ENCODE measurements at places on chromosomes 1 and 21.

DNA sequence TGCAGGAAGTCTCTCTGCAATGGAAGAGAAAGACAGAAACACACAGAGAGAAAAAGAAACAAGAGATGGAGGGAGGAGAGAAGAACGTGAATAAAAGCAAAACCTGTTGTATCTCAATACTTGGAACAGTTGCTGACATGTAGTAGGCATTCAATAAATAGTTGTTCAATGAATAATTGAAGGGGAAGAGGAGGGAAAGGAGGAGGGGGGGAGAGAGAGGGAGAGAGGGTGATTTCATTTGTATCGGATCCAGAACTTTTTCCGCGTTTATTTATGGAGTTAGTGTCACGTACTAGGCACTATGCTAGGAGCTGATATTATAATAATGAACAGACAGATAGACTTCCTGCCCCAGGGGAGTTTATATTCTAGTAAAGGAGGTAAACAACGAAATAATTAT is 144.1 kb downstream of the OMA1 start:
- no peak for DNase-seq

- no peak for DNase-seq
Observed at GRCh38 chr1:41486371-41487125, 2.1 kb upstream of the EDN2 start.

DNA sequence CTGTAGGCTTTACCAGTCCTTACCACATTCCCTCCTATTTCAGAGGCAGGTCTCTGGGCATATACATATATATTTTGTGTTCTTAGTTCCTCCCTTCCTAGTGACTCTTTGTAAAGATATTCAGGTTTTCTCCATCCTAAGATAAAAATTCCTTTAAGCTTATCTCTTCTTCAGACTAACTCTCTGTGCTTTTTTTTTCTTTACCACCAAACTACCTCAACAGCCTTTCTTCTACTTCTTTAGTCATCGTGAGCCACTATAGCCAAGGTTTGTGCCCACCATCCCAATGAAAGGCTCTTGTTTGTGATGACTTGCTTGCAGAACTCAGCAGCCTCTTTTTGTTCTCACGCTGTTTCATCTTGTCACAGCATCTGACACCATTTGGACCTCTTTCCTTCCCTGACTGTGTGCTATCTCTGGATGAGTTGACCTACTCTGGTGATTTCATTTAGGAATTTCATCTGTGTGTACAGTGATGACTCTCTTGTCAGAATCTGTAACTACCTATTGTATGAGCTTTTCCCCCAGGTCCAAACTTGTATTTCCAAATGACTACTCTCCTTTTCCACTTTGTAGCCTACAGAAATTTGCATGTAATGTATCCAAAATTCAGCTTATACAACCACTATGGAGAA is 59.0 kb upstream of the MACF1 start:
- DNase-seq, result no peak

DNA sequence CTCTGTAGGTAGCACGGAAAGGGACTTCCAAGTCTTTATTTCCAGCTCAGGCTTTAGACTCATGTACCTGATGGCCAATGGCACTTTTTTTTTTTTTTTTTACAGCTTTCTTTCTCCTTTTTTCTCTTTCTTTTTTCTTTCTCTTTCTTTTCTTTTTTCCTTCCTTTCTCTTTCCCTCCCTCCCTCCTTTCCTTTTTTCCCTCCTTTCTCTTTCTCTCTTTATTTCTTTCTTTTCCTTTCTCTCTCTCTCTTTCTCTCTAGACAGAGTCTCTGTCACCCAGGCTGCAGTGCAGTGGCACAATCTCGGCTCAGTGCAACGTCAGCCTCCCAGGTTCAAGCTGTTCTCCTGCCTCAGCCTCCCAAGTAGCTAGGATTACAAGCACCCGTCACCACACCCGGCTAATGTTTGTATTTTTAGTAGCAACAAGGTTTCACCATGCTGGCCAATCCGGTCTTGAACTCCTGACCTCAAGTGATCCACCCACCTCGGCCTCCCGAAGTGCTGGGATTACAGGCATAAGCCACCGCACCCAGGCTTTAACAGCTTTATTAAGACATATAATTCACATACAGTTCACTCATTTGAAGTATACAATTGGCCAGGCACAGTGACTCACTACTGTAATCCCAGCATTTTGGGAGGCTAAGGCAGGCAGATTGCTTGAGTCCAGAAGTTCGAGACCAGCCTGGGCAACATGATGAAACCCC is 5.1 kb upstream of the DCAF8 start:
- no peak for DNase-seq

GRCh38 chr1:235888119-235888643 is 21.5 kb upstream of the LYST start:
- peak; percentile 49 for DNase-seq

- no peak for DNase-seq
Observed at GRCh38 chr1:27392778-27393635, 585 bp downstream of the GPR3 start.

- no peak for DNase-seq
Observed at GRCh38 chr1:204150702-204151551, 917 bp downstream of the ETNK2 start.

- no peak for DNase-seq
Observed at GRCh38 chr1:169722779-169723178, 11.1 kb downstream of the SELE start.

- DNase-seq, result no peak
Observed at GRCh38 chr1:150576794-150577556, 2.4 kb downstream of the MCL1 start.

DNA sequence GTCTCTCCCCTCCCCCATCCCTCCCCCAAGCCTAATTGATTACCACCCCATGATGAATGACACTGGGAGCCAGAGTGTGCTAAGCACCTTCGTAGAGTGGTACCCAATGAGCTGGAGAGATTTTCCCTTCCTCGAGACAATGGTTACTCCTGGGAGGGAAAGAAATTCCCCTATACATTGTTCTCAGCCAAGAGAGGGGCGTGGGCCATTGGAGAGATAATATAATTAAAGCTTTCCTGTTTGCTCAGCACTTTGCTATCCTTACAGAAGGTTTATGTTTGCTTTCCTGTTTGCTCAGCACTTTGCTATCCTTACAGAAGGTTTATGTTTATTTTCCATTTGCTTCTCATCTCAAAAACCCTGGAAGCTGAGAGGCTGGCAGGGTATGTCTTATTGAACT is 126.1 kb upstream of the KLHDC7A start:
- no peak for DNase-seq

DNA sequence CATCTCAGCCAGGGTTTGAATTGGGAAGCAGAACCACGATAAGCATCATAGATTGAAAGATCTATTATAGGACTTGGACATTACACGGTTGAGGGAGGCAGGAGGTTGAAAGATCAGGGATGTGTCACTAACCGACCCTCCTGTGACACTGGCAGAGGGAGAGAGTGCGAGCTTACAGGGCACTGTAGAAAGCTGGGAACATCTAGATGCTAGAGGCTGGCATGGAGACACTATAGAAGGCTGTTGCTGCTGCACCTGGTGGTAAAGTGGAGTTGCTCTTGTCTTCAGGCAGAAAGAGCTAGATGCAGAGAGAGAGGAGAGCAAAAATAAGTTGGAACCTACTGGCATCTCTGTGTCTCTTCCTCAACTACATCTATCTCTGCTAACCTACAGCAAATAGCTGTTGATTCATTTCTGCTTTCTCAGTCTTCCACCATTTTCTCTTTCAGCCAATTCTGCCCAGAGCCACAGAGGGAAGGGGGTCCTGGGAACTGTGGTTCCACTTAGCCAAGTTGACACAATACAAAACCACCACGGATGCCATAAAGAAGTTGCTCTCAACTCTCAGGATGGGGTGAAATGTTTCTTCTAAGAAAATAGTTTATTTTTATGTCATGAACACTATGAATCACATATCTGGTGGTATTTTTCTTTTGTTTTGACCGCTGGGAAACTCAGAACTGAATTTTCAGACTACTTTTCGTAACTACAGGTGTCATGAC is 155.9 kb downstream of the ZNF281 start:
- no peak for DNase-seq

DNA sequence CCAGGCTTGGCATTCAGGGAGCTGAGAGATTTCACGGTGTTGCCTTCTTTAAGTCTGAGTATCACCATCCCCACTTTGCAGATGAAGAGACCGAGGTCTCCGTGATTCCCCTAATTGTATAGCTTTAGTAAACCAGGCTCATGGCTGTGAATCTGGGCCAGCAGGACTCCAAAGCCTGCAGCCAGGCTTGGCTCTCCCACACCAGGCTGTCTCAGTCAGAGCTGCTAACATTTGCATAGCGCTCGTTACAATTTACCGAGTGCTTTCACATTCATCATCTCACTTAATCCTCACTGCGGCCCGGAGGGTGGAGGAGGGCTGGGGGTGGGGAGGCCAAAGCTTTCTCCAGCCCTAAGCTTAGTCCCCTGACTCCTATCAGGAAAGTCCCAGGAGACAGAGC is 11.7 kb downstream of the C1orf94 start:
- no peak for DNase-seq

- no peak for DNase-seq
Observed at GRCh38 chr1:244406337-244406736, 45.4 kb downstream of the ADSS2 start.

- no peak for DNase-seq
Observed at GRCh38 chr21:33305938-33306337, 18.8 kb upstream of the IFNAR1 start.

GRCh38 chr1:43269627-43270375 is at the start of gene TMEM125:
Gene TMEM125, plus strand, starts transcription at chr1:43269983. Its CDS starts 2,740 bp downstream, at chr1:43272723.
- no peak for DNase-seq

DNA sequence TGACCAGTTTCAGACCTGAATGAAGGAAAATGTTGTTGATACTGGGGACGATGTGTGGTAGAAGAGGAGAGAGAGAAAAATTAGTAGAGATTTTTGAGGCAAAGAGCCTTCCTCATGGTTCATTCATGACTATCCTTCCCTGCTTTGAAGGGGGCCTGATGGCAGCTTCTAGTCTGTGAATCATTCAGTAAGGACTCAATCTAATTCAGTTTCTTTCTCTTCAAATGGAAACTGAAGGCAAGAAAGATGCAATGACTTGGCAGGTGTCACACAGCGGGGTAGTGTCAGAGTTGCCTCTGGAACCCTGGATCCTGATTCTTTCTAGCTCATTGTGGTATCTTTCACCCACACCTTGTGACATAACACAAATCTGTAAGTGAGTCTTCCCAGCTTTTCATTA is 14.9 kb upstream of the CD5L start:
- no peak for DNase-seq

- DNase-seq, result no peak
Observed at GRCh38 chr1:245684166-245684565, 529.4 kb downstream of the KIF26B start.

DNA sequence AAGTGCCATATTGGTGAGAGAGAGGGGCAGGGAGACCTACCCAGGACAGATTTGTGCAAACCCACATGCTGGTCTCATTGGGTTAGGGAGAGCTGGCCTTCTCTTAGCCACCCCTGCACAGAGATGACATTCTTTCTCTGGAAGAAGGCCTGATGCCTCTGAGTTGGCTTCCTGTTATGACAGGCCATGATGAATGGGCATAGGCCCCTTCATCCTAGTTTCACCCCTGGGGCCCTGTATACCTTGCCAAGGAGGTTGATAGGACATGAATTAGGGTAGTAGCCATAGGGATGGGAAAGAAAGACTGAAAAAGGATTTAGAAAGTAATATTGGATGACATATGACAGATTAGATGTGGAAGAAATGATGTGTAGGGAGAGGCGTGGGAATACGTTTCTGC is 46.6 kb downstream of the TENT5C start:
- DNase-seq, result no peak

DNA sequence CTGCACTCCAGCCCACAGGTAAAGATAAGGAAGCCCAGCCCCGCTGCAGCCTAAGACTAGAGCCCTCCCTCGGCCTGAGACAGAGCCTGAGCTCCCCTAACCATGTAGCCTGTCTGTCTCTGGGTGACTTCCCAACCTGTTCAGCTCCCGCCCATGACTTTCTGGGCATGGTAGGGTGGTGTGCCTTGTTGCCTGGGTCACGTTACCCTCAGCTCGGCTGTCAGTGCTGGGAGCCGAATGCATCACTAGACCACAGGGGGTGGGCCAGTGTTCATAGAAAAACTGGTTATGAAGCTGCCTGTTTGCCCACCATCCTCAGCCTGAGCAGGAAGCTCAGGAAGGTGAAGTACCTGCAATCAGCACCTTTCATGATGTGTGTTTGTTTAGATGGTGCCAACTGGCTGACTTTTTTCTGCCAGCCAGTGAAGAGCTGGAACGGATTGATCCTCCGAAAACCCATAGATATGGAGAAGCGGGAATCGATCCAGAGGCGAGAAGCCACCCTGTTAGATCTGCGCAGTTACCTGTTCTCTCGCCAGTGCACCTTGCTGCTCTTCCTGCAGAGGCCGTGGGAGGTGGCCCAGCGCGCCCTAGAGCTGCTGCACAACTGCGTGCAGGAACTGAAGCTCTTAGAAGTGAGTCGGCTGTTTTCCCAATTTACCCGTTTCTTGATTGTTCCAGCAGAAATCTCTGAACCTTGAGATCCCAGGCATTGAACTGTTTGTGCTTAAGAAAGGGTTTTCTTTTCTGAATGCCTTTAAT is 43.9 kb upstream of the PWP2 start:
- no peak for DNase-seq

DNA sequence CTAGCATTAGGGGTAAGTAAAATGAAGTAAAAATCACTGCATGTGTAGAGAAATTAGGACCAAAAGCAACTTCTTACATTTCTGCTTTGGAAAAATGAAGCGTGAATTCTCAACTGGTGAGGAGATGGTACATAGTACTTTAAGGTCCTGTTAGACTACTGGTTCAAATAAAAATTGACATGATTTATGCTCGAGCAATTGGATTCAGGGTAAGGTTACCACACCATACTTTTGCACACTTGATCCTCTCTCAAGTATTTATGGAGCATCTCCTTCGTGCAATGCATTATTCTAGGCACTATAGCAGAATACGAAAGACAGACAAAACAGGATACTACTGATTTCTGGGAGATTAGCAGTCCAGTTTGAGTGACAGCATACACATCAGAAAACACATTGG is 66.2 kb downstream of the BRINP2 start:
- DNase-seq, result no peak

DNA sequence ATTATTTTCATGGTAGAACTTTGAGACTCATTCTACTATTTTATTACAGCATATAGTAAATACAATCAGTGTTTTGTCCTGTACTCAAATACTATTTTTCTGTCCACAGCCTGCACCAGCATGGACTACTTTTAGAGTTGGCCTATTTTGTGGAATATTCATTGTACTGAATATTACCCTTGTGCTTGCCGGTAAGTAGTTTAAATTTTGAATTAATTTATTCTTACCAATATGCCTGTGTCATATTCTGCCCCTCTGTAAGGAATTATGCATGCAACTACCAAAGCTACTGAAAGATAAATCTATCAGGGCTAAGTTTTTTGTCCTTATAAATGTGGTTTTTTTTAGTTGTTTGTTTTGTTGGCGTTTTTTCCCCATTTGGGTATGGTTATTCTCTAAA is 101.4 kb upstream of the KIAA1614 start:
- no peak for DNase-seq

- DNase-seq, result no peak
Observed at GRCh38 chr1:15639931-15640330, 22.7 kb downstream of the DDI2 start.

- DNase-seq, result no peak
Observed at GRCh38 chr1:161706482-161707347, at the start of gene FCRLA. Gene FCRLA, plus strand, starts transcription at chr1:161707229. Its CDS starts 36 bp downstream, at chr1:161707265.

GRCh38 chr1:199155166-199156019 is 516.6 kb downstream of the PTPRC start:
- no peak for DNase-seq

- DNase-seq, result no peak
Observed at GRCh38 chr1:154822233-154822632, 47.8 kb downstream of the KCNN3 start.
